Activated T-helper 1 cell treated with anti-CD3 and anti-CD28 coated beads, Interleukin-12 subunit alpha, Interleukin-12 subunit beta, Interleukin-2, Interleukin-4 antibody, amounts not matched to agents 30 ng/mL and 10 ng/mL and 1 ng/mL, durations not matched to agents 14 hours and 24 hours and 36 hours (primary cell): ENCODE measurements at places on chromosomes 5 and 9.

- no peaks in the 10 kb centered on the region for H3K4me1 ChIP-seq
- H3K27me3 ChIP-seq, result no peaks in the 10 kb centered on the region
- DNase-seq, result no peak
Observed at GRCh38 chr9:82598241-82599039, 464.5 kb downstream of the RASEF start.

GRCh38 chr5:10481241-10481935 is 39.7 kb downstream of the ROPN1L start:
- no peak overlapping the region for H3K27ac ChIP-seq
- no peak overlapping the region for H3K4me3 ChIP-seq
- no peaks in the 10 kb centered on the region for H3K36me3 ChIP-seq
- DNase-seq, result no peak

GRCh38 chr5:68067291-68067690 is 148.3 kb upstream of the PIK3R1 start:
- no peaks in the 10 kb centered on the region for H3K4me1 ChIP-seq
- no peaks in the 10 kb centered on the region for H3K27me3 ChIP-seq
- H3K27ac ChIP-seq, result no peak overlapping the region
- no peaks in the 10 kb centered on the region for H3K36me3 ChIP-seq

- H3K27ac ChIP-seq, result no peak overlapping the region
- no peak overlapping the region for H3K4me3 ChIP-seq
- no peak for DNase-seq
- no peaks in the 10 kb centered on the region for H3K4me1 ChIP-seq
Observed at GRCh38 chr9:84513979-84514378, 155.6 kb upstream of the NTRK2 start.

DNA sequence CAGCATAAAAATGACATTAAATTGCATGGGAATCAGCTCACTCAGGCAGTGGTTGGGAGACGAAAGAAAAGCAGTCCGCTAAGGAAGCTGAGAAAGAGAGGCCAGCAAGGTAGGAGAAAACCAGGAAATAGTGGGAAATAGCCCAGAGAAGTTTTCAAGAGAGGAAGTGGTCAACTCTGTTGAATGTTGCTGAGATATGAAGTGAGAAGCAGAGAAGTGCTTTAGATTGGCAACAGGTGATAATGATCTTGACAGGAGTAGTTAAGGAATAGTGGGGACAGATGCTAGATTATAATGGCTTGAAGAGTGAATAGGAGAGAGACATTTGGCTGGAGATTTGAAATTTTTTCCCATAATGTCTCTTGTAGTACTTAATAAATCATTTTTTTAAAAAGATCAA is 30.8 kb downstream of the CNTRL start:
- no peaks in the 10 kb centered on the region for H3K27me3 ChIP-seq
- peaks cover 53% of the 10 kb centered on the region for H3K36me3 ChIP-seq
- H3K4me1 ChIP-seq, result peaks cover 22% of the 10 kb centered on the region
- peak overlapping the region; percentile 55 for H3K27ac ChIP-seq
- no peak for DNase-seq

DNA sequence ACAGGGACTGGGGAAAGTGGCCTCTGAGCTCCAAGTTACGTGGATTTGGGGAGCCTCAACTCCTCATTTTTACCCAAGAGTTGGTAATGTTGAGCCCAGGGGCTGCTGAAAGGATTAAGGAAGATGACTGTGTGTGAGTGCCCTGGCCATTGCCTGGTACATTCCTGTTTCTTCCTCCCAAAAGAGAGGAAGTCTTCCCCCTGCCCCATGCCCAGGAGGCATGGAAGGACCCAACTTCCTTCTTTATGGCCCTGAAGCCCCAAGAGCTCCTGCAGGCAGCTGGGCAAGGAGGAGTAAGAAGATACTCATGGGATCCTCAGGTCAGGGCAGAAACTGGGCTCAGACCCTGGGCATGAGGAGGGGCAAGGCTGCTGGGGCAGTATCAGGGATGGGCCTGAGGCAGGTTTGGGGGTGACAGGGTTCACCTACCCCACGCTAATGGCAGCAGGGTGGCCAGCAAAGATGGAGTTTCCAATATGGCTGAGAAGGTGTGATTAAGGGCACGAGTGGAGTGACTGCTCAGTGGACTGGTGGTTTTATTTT is 118.3 kb upstream of the MVB12B start:
- H3K27me3 ChIP-seq, result peaks cover 4% of the 10 kb centered on the region
- H3K4me3 ChIP-seq, result no peak overlapping the region
- no peak for DNase-seq
- H3K4me1 ChIP-seq, result no peaks in the 10 kb centered on the region

DNA sequence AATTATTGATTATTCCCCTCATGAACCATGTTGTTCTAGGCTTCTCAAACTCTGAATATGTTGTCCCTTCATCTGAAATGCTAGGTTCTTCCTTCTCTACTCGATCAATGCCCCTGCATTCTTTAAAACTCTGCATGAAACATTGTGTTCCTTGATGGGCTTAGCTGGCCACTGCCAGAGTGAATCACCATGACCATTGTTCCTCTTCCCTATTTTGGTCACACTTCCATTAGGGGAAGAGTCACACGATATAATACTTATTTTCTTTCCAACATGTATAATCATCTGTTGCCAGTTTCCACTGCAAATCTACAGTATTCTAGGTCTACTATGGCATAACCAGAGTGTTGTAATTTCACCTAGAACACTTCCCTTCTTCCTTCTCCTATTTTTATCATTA is 247.9 kb downstream of the TRPM3 start:
- no peaks in the 10 kb centered on the region for H3K4me1 ChIP-seq
- H3K27me3 ChIP-seq, result peaks cover 2% of the 10 kb centered on the region
- DNase-seq, result no peak
- no peak overlapping the region for H3K27ac ChIP-seq
- no peak overlapping the region for H3K4me3 ChIP-seq

- H3K27ac ChIP-seq, result peak within 1 kb of the TSS; percentile 68
- H3K4me3 ChIP-seq, result peak within 1 kb of the TSS; percentile 85
- H3K4me1 ChIP-seq, result peaks cover 6% of the 10 kb centered on the region
- H3K36me3 ChIP-seq, result peaks cover 5% of the 10 kb centered on the region
Observed at GRCh38 chr5:141359790-141360426, at the start of gene PCDHGB2. TSS of gene PCDHGB2 (plus strand) at chr5:141359994. CDS start at chr5:141360136, 142 bp downstream.

- DNase-seq, result no peak
- H3K4me3 ChIP-seq, result no peak overlapping the region
- peaks cover 15% of the 10 kb centered on the region for H3K4me1 ChIP-seq
- no peak overlapping the region for H3K27ac ChIP-seq
- H3K27me3 ChIP-seq, result peaks cover 7% of the 10 kb centered on the region
Observed at GRCh38 chr9:85746309-85746708, 4.6 kb upstream of the AGTPBP1 start.

- H3K27ac ChIP-seq, result no peak overlapping the region
- H3K4me1 ChIP-seq, result peaks cover 25% of the 10 kb centered on the region
- H3K36me3 ChIP-seq, result peaks cover 42% of the 10 kb centered on the region
- H3K27me3 ChIP-seq, result no peaks in the 10 kb centered on the region
Observed at GRCh38 chr5:154791535-154791934, 36.4 kb downstream of the LARP1 start.

- no peaks in the 10 kb centered on the region for H3K36me3 ChIP-seq
- no peaks in the 10 kb centered on the region for H3K4me1 ChIP-seq
- DNase-seq, result no peak
- H3K27me3 ChIP-seq, result no peaks in the 10 kb centered on the region
- H3K27ac ChIP-seq, result no peak overlapping the region
Observed at GRCh38 chr5:38670878-38671277, 114.4 kb upstream of the LIFR start.

GRCh38 chr5:122078116-122079110 is at the start of gene LOX:
TSS of gene LOX (minus strand) at chr5:122078259. CDS start at chr5:122077985, 274 bp downstream.
- peaks cover 11% of the 10 kb centered on the region for H3K4me1 ChIP-seq
- no peaks in the 10 kb centered on the region for H3K36me3 ChIP-seq
- no peak within 1 kb of the TSS for H3K27ac ChIP-seq
- peaks cover 58% of the 10 kb centered on the region for H3K27me3 ChIP-seq

DNA sequence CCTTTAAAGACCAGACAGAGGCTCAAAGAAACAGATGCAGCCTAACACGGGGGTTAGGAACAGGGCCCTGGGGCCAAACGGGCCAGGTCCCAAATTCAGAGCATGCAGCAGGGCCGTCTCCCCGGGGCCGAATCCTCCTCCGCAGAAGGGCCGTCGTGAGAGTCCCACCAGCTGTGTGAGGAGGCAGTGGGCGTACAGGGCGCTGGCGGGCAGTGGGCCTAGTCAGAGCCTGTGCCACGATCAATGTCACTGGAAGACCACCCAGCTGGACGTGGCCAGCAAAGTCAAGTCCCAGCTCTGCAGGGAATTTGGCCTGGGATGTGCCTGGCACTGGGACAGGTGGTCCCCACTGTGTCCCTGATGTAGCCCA is 15.8 kb upstream of the FCN2 start:
- no peak for DNase-seq
- no peaks in the 10 kb centered on the region for H3K36me3 ChIP-seq
- no peaks in the 10 kb centered on the region for H3K4me1 ChIP-seq
- H3K27me3 ChIP-seq, result no peaks in the 10 kb centered on the region
- no peak overlapping the region for H3K27ac ChIP-seq

DNA sequence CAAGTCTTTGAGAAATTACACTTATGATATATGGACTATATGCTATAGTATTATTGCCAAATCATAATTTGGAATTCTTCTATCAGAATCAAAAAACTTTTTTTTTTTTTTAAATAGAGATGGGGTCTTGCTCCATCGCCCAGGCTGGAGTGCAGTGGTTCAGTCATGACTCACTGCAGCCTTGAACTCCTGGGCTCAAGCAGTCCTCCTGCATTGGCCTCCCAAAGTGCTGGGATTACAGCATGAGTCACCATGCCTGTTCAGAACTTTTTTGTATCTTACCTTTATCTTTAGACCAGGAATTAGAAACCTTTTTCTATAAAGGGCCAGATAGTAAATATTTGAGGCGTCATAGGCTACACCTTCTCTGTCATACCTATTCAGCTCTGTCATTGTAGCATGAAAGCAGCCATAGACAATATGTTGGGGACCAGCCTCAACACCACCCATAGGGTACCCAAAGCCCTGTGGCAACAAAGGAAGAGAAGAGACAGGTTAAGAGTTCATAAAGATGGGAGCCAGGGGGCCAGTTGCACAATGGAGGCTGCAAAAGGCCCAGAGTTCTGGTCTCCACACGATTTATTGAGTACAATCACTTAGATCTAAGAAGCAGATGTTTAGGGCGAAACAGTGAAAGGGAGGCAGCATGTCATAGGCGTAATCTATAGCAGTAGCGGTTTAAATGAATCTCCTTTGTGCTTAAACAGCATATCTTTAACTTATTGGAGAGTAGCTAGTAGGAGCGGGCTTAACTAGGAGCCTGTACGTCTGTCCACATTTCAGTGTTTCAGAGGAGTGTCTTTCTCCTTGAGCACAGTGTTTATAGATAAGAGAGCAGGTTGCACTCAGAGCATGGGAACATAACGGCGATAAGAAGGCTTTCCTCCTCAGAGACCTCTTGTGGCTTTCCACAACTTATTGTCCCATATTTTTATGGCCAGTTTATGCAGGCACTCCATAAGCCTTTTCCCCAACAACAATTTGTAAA is 12.5 kb downstream of the ECM2 start:
- H3K36me3 ChIP-seq, result no peaks in the 10 kb centered on the region
- no peak overlapping the region for H3K27ac ChIP-seq
- H3K27me3 ChIP-seq, result no peaks in the 10 kb centered on the region
- no peak for DNase-seq
- H3K4me1 ChIP-seq, result no peaks in the 10 kb centered on the region
- H3K4me3 ChIP-seq, result no peak overlapping the region

DNA sequence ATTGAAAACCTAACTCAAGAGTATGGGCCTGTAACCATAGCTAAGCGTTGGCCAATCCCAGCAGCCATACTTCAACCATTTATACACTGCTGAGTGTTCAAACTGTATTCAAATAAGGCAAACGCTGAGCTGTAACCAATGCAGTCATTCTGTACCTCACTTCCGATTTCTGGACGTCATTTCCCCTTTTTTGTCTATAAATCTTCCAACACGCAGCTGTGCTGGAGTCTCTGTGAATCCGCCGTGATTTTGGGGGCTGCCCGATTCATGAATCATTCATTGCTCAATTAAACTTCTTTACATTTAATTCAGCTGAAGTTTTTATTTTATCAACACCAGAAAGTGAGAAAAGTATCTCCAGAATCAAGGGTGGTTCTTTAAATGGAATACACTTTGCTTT is 31.7 kb downstream of the MTX3 start:
- peaks cover 33% of the 10 kb centered on the region for H3K4me1 ChIP-seq
- peaks cover 6% of the 10 kb centered on the region for H3K36me3 ChIP-seq
- no peak for DNase-seq

DNA sequence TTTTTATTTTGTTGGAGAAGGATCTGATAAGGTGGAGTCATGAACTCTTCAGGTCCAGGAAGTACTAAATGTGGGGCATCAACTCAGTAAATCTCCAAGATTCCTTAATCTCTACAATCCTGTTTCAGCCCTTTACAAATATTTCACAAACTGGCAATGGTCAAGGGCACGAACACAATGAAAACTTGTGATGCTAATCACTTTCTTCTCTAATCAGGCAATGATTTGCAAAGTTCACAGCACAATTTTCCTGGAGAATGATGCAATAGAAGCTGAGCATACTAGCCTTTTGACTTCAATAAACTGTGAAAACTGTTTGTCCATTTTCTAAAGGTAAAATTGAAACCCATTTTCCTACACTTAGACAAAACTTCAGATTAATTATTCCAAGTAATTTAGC is 16.9 kb downstream of the GDF9 start:
- H3K4me1 ChIP-seq, result no peaks in the 10 kb centered on the region
- H3K4me3 ChIP-seq, result no peak overlapping the region
- DNase-seq, result no peak
- peaks cover 7% of the 10 kb centered on the region for H3K27me3 ChIP-seq

- H3K36me3 ChIP-seq, result no peaks in the 10 kb centered on the region
- peaks cover 8% of the 10 kb centered on the region for H3K4me1 ChIP-seq
- no peak for DNase-seq
- H3K27me3 ChIP-seq, result peaks cover 7% of the 10 kb centered on the region
Observed at GRCh38 chr5:77083088-77083487, 4.0 kb downstream of the ZBED3 start.

- peaks cover 7% of the 10 kb centered on the region for H3K27me3 ChIP-seq
- no peaks in the 10 kb centered on the region for H3K36me3 ChIP-seq
- H3K4me3 ChIP-seq, result no peak overlapping the region
- H3K27ac ChIP-seq, result no peak overlapping the region
Observed at GRCh38 chr5:149413477-149414210, 34.6 kb upstream of the IL17B start.
